Neural crest cell (in vitro differentiated cells): ENCODE measurements at places on chromosomes 12 and 14.

GRCh38 chr12:7602277-7602676 lies 63.4 kb downstream of the APOBEC1 start:
- DNase-seq: no peak

DNA sequence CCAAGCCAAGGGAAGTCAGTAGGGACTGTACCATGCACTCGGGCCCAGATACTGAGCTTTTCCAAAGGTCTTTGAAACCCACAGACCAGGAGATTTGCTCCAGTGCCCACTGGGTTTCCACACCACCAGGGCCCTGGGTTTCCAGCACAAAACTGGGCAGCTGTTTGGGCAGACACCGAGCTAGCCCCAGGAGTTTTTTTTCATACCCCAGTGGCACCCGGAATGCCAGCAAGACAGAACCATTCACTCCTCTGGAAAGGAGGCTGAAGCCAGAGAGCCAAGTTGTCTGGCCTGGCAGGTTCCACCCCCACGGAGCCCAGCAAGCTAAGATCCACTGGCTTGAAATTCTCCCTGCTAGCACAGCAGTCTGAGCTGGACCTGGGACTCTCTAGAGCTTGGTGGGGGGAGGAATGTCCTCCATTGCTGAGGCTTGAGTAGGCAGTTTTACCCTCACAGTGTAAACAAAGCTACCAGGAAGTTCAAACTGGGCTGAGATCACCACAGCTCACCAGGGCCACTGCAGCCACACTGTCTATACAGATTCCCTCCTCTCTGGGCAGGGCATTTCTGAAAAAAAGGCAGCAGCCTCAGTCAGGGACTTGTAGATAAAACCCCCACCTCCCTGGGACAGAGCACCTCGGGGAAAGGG lies 793.7 kb downstream of the RPS29 start:
- DNase-seq: no peak

GRCh38 chr12:96948782-96949181 lies 41.7 kb downstream of the NEDD1 start:
- DNase-seq: no peak

DNA sequence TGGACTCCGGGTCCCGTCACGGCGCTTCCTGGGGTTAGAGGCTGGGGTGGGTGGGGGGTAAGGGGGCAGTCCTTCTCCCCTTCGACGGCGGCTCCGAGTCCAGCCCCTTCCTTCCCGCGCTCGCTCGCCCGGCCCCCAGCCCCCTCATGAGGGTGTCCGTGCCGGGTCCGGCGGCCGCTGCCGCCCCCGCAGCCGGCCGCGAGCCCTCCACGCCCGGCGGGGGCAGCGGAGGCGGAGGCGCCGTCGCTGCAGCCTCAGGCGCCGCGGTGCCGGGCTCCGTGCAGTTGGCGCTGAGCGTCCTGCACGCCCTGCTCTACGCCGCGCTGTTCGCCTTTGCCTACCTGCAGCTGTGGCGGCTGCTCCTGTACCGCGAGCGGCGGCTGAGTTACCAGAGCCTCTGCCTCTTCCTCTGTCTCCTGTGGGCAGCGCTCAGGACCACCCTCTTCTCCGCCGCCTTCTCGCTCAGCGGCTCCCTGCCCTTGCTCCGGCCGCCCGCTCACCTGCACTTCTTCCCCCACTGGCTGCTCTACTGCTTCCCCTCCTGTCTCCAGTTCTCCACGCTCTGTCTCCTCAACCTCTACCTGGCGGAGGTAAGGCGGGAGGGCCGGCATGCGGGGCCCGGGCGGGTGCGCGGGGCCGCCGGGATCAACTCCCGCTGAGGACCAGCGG lies 500 bp downstream of the GPR137C start:
- DNase-seq: peak; percentile 22

GRCh38 chr14:92310776-92311375 lies 12.1 kb upstream of the SLC24A4 start:
- DNase-seq: no peak

DNA sequence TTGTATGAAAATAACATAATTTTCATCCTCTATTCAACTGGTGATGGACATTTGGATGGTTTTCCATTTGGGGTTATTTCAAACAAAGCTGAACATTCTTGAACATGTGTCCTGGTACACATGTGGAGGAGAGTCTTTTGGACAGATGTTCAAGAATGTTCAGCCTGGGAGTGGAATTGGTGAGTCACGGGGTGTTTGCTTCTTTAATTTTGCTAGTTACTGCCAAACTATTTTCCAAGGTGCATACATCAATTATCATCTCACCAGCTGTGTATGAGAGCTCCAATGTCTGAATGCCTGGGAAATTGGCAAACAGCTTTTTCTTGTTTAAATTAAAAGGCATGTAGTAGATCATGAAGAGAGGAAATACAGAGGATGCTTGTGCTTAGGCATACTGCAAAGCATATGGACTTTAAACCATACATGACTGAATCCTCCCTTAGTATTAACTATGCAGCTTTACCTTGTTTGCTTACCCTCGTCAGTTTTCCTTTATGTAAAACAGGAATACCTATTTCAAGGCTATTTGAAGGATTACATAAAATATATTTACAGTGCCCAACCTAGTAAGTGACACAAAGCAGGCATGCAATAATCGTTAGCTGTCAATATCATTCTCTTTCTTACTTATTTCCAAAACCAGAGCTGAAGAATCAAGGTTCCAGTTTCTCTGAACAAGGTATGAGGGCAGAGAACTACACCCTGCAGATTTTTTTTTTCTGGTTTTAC lies 152.1 kb downstream of the ITPR2 start:
- no peak for DNase-seq

DNA sequence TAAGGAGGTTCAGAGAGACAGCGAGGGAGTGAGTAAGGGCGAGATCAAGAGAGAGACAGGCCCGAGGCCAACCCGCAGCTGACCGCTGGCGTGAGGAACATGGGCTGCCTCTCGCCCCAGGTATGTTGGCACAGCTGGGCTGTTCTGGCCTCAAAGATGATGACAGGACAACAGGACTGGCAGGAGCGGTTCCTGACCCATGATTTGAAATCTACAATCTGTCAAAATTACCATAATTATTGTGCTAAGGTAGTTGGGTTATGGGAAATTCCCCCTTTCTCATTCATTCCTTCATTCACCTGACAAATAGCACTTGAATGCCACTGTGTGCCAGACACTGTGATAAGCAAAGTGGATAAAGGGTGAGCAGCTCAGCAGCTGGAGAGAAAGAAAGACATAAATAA lies 5.1 kb upstream of the ENDOU start:
- no peak for DNase-seq

- no peak for DNase-seq
Observed at GRCh38 chr12:82426586-82426985, 68.3 kb downstream of the METTL25 start.

DNA sequence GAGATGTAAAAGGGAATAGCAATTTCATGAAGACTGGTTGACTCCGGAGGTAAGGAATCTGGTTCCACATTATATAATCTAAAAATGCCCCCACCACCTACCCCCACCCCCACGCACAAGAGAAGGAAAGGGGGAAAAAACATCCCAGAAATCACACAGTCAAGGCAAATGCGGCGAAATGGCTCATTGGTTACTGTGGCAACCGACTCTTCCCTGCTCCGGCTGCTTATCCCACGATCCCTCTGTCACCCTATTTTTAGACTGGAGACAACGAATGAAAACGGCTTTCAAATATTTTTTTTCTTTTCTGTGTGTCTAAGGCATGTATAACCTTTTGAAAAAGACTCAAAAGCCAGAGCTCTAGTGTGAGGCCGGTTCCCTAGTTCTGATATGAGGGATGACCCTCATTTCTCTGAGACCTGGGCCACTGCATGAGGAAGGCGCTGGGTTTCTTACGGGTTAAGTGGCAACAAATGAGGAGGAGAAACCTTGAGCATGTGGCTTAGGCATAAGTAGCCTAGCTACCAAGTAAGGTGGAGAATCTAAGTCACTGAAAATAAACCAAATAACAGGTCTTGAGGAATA lies 148.3 kb upstream of the GRIN2B start:
- DNase-seq: no peak

GRCh38 chr12:77882709-77883108 lies 52.0 kb downstream of the NAV3 start:
- DNase-seq: no peak

- DNase-seq: no peak
Observed at GRCh38 chr12:58967561-58967960, 47.3 kb upstream of the LRIG3 start.
